Stimulated activated effector memory CD8-positive, alpha-beta T cell treated with anti-CD3 and anti-CD28 coated beads, Interleukin-12 subunit alpha, Interleukin-12 subunit beta, amount 100 ng/mL, for 72 hours (primary cell): ENCODE measurements at places on chromosomes 1 and 21.

DNA sequence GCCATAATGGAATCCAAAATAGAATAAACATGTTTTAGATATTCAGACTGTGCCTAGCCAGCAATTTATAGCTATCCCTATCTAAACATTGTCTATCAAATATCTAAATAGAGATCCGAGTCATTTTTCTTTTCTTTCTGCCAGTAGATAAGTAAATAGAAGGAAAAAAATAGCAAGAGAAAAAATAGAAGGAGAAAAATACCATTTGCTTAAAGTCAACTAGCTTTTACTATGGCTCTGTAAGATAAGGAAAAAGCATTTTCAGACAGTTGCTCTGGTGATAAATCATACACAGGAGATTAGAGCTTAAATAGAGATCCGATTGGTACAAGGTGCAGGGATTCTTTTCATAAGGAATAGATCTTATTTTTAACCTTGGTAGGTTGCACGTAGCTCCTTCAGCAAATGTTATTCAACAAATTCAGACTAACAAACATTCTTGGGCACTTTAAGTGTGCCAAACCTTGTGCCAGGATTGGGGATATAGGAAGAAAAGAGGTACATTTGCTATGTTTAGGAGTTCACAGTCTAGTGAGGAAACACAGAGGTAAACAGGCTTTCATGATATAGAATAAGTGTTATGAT lies 70.1 kb upstream of the CCDC190 start:
- no peak for DNase-seq

DNA sequence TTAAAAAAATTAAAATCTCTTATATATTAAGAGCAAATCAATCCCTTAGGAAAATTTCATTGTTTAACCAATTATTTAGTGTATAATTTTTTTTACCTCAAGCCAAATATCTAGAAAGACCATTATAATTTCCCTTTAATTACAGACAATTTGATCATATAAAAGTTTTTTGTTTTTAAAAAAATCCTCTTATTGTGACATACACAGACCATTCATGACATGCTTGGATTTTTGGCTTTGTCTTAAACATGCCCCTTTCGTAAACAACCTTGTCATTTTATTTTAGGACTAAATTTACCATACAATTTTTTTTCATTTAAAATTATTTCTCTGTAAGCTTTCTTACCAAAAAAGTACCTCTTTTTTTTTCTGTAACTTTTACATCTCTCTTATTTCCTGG lies 14.2 kb upstream of the CYP4B1 start:
- DNase-seq: no peak

- no peak for DNase-seq
Observed at GRCh38 chr1:65197636-65198035, 49.6 kb downstream of the AK4 start.

DNA sequence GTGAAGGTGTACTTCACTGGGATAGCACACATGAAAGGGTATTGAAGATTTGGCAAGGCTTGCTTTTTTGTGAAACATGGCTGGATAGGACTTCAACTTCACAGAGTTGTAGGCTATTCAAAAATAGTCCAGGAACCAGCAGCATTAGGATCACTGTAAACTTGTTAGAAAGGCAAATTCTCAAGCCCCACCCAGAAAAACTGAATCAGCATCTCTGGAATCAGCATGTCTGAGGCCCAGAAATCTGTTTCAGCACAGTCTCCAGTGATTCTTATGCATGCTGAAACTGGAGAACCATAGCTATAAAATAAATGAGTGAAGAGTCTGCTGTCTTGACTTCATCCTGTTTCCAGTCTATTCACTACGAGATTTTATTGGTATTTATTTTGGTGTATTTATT lies 8.1 kb upstream of the KRTAP21-3 start:
- no peak for DNase-seq

DNA sequence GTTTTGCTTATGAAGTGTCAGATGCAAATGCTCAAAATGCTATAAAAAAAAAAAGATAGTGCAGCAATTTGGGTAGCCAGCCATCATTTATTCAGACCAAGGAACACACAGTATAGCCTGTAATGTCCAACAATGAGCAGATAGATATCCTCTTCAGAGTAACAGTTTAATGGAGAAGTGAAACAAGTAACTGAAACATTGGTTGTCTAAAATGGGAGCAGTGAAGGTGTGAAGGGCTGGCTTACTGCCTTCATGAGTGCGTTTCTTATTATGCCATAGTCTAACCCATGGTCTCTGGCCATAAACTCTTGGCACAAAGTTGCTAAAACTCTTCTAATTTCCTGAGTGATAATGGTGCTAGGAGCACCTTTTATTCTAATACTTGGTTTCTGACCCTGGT lies 11.4 kb downstream of the RGS5 start:
- no peak for DNase-seq

DNA sequence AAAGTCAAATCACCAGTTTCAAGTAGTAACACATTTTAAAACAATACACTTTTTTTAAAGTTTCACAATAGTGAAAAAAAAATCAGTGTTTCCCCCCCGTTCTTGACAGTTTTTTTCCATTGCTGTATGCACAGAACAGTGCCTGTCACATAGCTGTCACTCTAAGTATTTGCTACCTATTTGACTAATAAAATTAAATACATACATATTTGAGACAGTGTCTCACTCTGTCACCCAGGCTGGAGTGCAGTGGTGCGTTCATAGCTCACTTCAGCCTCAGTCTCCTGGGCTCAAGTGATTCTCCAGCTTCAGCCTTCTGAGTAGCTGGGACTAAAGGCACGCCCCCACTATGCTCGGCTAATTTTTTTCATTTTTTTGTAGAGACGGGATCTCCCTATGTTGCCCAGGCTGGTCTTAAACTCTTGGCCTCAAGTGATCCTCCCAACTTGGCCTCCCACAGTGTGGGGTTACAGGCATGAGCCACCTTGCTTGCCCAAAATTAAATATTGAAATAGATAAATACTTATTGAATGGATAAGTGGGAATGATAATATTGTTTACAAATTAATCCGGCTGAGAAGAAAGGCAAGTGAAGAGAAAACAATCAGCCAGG lies 12.6 kb upstream of the RHBG start:
- DNase-seq: no peak

GRCh38 chr1:240086726-240087125 lies 5.0 kb upstream of the FMN2 start:
- no peak for DNase-seq

GRCh38 chr1:71490432-71490831 lies 409.6 kb upstream of the ZRANB2 start:
- DNase-seq: no peak

DNA sequence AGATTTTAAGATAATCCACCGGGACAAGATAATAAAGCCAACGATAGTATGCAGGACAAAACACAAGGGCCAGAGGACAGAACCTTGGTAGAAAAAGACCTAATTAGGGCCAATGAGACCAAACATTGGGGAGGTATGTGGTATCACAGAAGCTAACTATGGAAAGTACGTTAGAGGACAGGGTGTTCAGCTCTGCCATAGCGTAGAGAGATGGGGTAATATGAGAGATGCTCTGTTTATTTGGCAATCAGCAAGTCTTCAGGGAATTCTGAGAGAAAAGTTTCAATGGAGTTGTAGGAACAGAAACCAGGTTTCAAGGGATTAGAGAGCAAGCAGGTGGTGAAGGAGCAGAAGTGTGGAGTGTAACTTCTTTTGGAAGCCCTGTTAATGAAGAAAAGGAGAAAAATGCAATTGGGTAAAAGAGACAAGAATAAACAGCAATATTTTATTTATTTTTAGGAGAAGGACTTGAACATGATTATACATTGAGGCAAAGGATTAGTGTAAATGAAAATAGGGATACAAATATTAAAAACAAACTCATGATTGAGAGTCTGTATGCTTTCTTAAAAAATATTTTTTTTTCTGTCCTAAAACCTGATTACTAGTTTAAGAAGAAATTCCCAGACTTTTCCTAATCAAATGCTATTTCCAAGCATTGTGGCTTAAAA lies 24.0 kb downstream of the EEIG2 start:
- no peak for DNase-seq

DNA sequence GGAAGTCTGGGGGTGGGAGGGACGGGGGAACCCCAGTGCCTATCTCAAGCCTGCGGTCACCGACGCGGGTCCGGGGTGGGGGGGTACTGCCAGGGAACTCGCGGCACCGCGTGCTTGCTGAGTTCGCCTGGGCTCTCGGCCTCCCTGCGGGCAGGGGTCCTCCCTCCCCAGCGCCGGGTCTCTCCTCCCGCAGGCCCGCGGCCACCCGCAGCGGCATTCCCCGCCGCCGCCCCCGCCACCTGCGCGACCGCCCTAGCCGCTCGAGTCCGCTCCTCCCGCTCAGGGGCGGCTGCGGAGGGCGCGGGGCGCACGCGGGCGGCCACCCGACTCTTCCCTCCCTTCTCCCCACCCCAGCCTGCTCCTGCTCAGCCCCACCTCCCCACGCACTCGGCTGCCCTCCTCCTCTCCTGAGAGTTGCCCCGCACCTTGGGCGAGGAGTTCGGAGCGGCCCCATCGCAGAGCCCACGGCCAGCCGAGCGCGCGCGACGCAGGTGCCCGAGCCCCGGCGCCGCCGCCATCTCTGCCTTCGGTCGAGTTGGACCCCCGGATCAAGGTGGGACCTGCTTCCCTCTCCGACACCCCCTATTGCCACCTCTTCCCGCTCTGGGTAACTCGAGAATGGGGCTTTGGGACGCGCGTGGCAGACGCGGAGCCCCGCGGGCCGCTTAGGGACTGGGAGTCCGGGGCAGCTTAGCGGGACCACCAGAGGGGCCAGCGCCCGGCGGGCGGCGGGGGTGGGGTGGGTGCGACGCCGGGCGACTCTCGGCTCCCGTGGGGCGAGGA lies 105.0 kb downstream of the LEPR start:
- DNase-seq: no peak
